ENCODE measurements at places on chromosomes 6 and 20. TPM values are rescaled to one million over a fixed set of nuclear protein-coding genes. Genes with fewer than 3 reads are reported as not detected.

HFE gene
- total RNA-seq, result 17.0 TPM

NCOA3 gene
- 14.9 TPM for total RNA-seq

VWA7 gene
- 3.2 TPM for total RNA-seq

CAPN11 gene
- total RNA-seq, result not detected

HDGFL1 gene
- not detected for total RNA-seq

RIMS4 gene
- 0.02 TPM for total RNA-seq

BPI gene
- total RNA-seq, result not detected

MUC21 gene
- not detected for total RNA-seq

C20orf202 gene
- total RNA-seq, result not detected

MAP7 gene
- total RNA-seq, result 1.0 TPM

HSPA12B gene
- not detected for total RNA-seq

ASF1A gene
- 46.9 TPM for total RNA-seq

ADGB gene
- total RNA-seq, result not detected

PTCHD4 gene
- 0.38 TPM for total RNA-seq

STK4 gene
- 21.3 TPM for total RNA-seq

SERAC1 gene
- 10.2 TPM for total RNA-seq

FILIP1 gene
- 0.29 TPM for total RNA-seq

RAB32 gene
- 189 TPM for total RNA-seq

SUPT3H gene
- 5.3 TPM for total RNA-seq

TREML2 gene
- total RNA-seq, result not detected

DDX27 gene
- 50.7 TPM for total RNA-seq

NR2E1 gene
- 0.05 TPM for total RNA-seq

SNAP25 gene
- 0.12 TPM for total RNA-seq

PAK5 gene
- not detected for total RNA-seq

SLC22A16 gene
- not detected for total RNA-seq

ADAM33 gene
- total RNA-seq, result not detected

RIPPLY2 gene
- not detected for total RNA-seq

SLC17A9 gene
- not detected for total RNA-seq
